Amniotic epithelial cell (primary cell): ENCODE measurements at places on chromosomes 7 and 10.

GRCh38 chr10:122286867-122287266 is 15.8 kb downstream of the BTBD16 start:
- DNase-seq, result peak; percentile 46

GRCh38 chr7:153640586-153640985 is 411.6 kb upstream of the DPP6 start:
- no peak for DNase-seq

DNA sequence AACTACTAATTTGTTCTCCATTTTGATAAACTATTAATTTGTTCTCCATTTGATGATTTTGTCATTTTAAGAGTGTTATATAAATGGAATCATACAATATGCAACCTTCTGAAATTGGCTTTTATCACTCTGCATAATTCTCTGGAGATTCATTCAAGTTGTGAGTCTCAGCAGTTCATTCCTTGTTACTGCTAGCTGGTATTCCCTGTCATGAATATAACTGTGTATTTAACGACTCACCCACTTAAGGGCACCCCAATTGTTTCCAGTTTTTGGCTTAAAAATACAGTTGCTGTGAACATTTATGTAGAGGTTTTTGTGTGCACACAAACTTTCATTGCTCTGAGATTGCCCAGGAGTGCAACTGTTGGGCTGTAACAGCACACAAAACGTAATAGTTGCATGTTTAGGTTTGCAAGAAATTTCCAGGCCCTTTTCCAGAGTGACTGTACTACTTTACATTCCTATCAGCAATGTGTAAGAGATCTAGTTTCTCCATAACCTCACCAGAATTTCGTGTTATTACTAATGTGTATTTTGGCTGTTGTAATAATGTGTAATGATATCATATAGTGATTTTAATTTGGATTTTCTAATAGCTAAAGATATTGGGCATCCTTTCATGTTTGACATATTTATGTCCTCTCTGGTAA is 153.2 kb upstream of the ADCY1 start:
- DNase-seq, result peak; percentile 1

DNA sequence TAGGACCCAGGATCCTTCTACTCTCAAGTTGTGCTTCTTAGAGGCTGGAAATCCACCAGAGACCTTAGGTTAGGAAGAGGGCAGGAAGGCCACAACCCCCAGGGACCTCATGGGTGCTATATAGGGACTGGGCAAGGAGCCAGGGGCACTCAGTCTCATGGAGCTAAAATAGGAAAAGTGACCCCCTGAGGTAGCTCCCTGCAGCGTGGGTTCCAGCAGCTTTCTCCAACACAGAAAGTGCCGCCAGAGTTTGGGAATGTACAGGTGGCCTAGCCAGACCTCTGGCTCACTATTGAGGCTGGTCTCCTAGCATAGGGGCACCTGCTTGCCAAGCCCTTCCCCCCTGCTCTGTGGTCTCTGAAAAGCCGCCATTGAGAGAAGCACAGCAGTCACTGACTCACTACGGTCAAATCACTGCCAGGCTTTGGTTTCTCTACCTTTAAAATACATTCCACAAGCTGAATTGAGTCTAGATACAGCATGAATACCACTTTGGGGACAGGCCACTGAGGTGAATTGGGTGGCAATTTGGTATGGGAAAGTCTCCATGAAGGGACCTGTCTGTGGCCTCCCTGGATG is 333.2 kb upstream of the PODXL start:
- DNase-seq, result no peak

DNA sequence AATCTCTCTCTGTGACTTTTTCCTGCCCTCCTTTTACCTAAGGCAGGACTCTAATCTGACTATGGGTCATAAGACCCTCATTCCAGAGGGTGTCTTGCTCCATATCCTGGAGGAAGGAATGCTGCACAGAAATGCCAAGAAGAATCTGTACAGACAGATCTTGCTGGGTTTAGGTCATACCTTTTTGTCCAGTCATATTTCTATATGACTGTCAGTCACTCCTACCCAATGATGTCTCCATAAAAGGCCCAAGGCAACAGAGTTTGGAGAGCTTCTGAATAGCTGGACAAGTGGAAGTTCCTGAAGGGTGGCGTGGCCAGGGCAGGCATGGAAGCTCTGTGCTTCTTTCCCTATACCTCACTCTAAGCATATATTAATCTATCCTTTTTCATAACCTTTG is 47.5 kb downstream of the FEZF1 start:
- no peak for DNase-seq

DNA sequence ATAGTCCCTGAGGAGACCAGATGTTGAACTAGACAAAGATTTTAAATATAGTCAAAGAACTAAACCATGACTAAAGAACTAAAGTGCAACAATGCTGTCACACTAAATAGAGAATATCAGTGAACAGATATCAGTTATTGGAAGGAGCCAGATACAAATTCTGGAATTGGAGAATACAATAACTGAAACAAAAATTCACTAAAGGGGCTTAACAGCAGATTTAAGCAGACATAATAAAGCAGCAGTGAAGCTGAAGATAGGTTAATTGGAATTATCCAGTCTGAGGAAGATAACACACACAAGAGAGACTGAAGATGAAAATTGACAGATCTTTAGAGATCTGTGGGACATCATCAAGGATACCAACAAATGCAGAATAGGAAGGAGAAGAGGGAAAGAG is 10.4 kb downstream of the KPNA7 start:
- DNase-seq, result no peak

DNA sequence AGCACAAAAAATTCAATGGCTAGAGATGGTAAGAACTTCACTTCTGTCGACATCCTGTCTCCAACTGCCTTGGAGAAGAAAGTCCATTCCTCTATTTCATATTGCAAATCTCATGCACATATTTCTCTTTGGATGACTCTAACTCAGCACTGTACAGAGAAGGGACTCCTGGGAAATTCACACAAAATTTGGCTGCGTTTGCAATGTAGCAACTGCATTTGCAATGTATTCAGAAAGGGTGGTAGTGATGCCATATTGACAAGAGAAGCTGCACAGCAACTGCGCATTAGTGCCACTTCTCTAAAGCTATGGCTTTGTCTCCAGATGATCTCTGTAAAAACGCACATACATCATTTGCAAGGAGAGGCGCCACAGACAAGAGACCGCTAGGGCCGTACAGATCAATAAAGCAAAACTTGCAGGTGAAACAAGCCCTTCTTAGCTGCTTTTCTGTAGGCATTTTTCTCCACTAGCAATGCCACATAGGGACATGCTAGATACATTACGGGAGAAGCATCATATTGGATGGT is 389.5 kb downstream of the TCERG1L start:
- DNase-seq, result no peak

DNA sequence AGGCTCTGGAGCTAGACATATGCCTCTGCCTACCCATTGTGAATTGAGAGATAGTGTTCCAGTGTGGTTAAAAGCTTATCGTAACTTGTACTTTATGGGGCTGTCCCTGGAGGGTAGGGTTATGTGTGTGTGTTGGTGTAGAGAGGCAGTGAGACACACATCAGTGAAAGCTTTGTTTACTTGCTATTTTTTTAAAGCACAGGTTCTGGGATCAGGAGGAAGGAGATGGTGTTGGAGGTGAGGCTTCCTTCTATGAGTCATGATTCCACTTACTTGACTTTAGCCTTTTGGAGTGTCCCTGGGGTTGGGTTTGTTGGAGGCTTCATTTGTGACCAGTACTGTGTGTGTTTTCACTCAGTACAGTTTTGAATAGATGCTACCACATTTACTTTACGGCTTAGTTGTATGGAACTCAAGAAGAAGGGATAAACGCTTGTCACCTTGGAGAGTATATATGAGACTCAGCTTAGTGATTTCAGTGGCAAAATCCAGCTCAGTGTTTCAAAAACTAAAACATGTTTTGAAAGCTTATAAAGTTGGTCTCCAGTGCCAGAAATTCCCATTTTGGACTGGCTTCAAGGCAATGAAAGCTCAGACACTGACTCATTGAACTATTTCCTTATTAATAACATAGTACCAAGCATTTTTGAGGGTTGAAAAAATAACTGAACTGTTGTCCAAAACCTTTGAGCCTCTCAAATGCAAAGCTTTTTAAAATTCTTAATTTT is 106.2 kb downstream of the PLXDC2 start:
- DNase-seq, result peak; percentile 82

GRCh38 chr10:34029455-34029854 is 695.0 kb upstream of the NRP1 start:
- no peak for DNase-seq

DNA sequence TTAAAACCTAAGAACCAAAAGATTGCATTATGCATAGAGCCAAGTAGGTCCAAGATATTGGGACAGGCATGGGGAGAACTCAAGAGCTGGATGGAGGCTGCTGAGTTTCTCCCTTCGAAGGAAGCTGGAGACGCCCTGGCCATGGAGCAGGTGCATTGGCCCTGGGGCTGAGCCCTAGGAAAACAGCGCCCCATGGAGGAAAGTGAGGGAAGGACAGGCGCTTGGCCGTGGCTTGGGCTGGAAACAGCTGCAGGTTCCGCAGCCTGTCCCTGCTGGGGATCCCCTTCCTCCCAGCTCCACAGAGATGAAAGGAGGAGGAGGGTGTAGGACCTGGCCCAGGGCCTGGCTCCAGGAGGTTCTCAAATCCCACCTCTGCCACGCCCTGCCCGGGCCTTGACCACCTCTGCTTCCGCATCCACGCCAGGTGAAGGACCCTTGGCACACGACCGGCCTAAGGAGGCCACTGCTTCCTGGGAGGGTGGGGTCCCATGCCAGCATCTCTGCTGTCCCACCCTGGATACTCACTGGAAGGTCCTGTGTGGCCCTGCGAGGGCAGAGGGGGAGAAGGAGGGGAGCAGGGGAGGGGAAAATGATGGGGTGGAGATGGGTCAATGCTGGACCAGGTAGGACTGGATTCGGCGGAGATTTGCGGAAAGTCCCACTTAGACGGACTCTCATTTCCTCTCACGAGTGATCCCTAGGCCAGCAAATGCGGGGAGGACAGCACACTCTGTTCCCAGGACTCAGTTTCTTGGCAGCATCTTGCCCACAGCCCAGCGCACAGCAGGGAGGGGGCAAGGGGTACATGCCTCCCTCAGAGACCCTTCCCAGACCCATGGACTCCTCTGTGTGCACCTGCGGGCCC is 258.6 kb upstream of the TCERG1L start:
- DNase-seq, result no peak

- no peak for DNase-seq
Measured at GRCh38 chr10:63003816-63004453, 129.2 kb upstream of the NRBF2 start.
